ENCODE measurements at places on chromosomes 6 and 20.

- DNase-seq: no peak
Measured at GRCh38 chr6:154590756-154591155, 80.3 kb upstream of the CNKSR3 start.

- DNase-seq: no peak
Measured at GRCh38 chr6:100344761-100345160, 120.0 kb downstream of the SIM1 start.

GRCh38 chr6:94289131-94289530 lies 869.8 kb upstream of the EPHA7 start:
- DNase-seq: no peak

GRCh38 chr6:118371955-118372354 lies 176.1 kb upstream of the PLN start:
- no peak for DNase-seq

DNA sequence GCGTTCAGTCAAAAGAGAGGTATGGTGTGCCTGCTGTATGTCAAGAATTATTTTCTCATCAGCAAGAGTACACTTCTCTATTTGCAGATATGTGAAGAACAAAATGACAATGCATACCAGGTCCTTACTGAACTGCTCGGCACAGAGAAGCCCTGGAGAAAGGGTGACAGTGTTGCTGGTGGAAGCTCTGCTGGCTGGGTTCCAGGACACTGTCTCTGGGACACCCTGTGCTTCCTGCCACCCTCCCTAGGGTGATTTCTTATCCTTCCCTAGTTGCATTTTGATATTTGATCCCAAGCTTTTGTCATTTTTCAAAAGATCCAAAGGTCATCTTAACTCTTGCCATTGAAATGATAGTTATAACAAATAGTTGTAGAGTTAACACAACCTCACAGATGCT lies 8.3 kb upstream of the CST5 start:
- DNase-seq: no peak

DNA sequence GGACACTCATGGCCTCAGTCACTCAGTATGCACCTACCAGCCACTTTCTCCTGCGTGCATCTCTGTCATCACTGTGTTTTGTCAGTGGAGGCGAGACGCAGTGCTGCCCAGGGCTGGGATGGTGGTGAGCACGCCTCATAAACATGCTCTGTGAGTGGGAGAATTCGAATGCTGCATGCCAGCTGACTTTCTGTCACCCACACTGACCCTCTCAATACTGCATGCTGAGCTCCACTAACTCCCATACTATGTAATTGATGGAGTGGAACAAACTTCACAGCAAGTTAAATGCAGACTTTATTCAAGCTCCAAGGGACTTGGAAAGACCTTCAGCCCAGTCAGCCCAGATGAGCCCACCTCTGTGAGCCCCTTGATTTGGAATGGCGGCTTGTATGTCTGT lies 22.7 kb upstream of the GGTLC1 start:
- no peak for DNase-seq

GRCh38 chr6:24932832-24933231 lies 2.9 kb downstream of the RIPOR2 start:
- no peak for DNase-seq

GRCh38 chr6:85680388-85680787 lies 37.7 kb upstream of the SYNCRIP start:
- DNase-seq: peak; percentile 7

DNA sequence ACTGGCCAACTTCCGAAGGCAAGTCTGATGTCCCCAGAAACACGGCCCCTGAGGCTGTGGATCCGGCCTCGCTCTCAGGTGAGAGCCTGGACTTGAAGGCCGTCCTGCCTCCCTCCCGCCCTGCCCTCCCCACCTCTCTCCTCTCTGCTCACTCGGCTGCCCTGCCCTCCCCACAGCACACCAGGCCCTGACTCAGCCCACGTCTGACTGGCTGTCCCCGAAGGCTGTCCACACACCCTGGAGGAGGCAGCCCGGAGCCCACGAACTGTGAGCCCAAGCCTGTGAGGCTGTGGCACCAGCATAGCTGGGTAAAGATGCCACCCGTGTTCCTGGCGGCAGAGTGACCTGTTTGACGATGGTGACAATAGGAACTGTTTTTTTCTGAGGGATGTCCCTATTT lies 16.3 kb downstream of the GATA5 start:
- DNase-seq: no peak

DNA sequence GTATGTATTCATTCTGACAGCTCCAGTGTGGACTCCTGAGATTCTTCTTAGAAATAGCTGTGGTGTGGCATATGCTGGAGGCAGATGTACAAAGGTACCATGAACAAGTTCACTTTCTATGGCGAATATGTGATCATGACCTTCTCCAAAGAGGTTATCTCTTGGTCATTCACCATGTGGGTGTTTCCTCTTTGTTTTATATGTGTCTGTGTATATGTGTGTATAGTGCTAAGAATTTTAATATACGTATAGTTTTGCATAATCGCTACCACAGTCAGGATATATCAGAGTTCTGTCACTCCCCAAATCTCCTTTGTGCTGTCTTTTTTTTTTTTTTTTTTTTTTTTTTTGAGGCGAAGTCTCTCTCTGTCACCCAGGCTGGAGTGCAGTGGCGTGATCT lies 47.1 kb downstream of the PHACTR2 start:
- DNase-seq: no peak

DNA sequence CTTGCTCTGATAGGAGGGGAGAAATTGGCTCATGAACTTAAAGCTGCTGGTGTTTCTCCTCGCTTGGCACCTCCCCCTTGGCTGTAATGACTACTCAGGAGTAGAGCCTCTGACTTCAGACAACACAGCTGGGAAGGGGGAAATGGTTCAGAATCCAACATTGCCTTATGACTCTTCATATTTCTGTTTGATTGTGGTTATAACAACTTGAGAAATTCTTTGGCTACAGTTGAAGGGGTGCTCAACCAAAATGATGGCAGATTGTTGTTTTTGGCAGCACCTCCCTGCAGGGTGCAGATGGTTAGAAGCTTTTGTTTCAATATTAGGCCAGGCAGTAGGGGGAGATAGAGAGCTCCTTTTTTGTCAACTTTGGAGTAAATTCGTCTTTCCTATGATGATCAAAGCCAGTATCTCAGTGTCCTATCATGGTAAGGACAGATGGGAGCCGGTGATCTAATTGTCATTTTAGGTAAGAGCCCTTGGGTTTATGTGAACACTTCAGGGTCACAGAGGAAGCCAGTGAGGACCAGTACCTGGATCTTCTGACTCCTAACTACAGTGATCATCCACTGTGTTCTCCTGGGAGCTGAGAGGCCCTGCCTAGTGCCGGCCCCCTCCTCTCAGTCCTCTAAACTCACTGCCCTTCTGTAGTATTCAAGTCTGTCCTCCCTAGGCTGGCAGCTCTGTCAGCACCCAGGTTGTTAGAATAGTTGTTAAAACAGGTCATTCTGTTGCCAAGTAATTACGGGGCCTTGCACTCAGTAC lies 39.9 kb downstream of the RPRD1B start:
- DNase-seq: peak; percentile 73

GRCh38 chr20:24497851-24498250 lies 28.4 kb downstream of the SYNDIG1 start:
- DNase-seq: no peak

GRCh38 chr6:138765896-138766655 lies 7.5 kb upstream of the CCDC28A start:
- peak; percentile 31 for DNase-seq

GRCh38 chr20:47676219-47676721 lies 109.0 kb downstream of the SULF2 start:
- DNase-seq: no peak

- peak; percentile 17 for DNase-seq
Measured at GRCh38 chr6:6052216-6052615, 45.5 kb upstream of the NRN1 start.

- no peak for DNase-seq
Measured at GRCh38 chr6:169439710-169440109, 186.1 kb upstream of the THBS2 start.

DNA sequence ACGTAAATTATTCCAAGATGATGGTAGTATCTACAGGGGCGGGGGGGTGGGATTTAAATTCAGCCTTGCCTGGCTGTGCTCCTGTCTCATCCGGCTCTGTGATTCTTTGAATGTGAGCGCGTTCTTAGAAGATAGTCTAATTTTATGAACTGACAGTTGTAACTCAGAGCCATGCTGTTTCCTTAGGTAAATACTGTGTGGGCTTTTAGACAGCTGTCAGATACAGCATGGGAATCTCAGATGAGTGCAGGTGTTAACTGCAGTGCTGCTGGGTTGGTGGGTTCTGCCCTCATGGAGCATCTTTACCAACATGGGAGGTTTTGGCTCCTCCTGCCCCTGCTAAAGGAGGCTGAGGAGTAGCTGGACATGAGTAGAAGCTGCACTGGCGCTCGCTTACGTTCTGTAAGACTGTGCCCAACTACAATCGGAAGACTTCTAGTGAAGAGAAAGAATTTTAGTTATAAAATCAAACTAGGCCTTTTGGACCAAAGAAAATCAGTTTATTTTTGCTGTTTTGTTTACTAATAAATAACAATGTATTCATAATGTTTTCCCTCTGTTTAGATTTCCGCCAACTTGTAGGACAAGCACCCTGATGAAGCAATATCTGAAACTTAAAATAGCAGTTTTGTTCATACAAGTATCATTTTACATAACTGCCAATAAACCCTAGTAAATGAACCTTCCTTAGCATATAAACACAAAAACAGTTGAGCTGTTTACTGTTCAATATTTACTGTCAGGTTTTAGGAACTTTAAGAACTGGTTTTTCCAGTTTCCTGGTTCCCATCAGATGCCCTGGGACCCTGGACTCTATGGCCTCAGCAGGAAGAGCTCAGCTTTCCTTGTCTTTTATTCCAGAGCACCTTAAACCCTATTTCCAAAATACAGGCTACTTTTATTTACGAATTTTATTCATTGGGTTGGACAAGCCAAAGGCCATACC lies 66.1 kb downstream of the FAM120B start:
- no peak for DNase-seq

DNA sequence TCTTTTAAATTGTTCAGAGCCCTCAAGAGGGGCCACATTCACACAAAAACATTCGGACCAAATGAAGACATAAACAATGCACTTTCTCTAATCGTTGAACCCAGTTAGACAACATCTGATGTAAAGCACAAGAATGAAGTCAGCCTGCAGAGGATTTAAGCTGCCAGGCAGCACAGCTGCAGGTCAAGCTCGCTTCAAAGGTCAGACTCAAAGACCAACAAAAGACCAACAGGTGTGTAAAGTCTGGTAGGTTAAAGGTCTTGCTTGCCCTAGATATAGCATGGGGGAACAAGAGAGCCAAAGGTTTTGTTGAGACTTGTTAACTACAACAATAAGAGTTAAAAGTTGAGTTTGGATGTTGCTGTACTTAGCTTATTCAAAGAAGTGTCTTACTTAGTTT lies 26.7 kb upstream of the MYLIP start:
- no peak for DNase-seq

GRCh38 chr6:5274231-5274630 lies 12.9 kb downstream of the FARS2 start:
- DNase-seq: no peak

DNA sequence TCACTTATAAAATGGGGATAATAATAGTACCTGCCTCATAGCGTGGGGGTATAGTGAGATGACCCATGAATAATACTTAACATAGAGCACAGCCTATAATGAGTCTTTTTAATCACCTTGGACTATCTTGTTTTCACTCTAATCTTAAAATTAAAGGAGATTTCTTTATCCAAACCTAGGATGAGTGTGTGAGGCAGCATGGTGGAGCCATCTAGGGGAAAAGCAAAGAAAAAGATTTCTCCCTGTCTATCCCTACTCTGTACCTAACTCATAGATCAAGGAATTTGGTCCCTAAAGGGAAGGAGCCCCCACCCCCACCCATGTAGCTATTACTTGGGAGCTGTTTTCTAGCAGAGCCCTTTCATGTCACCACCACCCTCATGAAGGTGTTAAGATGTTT lies 45.2 kb upstream of the PAK5 start:
- DNase-seq: no peak

DNA sequence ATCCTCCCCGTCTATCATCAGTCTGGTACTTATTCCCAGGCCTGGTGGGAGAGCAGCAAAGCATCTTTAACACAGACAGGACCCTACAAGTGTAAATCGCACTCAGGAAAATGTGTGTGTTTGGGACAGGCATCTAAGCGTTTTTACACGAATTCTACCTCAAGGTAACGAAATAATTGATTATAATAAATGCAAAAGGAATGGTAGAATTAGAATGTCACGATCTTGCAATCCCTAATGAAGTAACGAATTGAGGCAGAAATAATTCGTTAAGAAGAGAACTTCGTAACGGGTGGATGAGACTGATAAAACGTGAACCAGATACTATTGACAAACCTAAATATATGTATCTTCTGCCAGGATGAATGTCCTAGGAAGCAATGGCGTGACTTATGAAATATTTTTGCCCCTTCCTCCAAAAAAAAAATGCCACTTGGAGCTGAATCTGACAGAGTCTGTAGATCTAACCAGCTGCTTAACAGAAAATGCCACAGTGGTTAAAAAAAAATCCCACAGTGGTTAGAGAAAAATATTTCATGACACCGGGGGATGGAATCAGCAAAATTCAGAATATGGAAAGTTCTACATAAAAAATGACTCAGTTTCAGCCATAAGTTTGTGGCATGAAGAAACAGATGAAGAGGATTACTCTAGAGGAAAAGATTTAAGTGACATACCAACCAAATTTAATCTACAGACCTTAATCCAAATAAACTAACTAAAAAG lies 68.7 kb downstream of the F13A1 start:
- no peak for DNase-seq

DNA sequence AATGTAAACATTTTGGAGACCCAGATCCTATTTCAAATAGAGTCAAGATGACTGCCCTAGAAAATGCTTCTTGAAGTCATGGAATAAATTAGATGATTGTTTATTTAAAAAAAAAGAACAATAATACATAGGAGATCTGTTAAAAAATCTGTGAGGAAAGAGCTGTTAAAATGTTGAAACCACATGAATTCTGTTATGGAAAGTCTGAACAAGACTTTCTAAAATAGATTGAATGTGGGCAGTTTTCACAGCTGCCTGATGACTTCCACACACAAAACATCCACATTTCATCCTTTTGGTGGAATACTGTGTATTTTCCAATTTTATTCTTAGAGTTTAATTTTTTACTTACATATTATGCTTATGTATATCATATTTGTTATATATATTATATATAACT lies 186.1 kb downstream of the LAMA2 start:
- peak; percentile 31 for DNase-seq

DNA sequence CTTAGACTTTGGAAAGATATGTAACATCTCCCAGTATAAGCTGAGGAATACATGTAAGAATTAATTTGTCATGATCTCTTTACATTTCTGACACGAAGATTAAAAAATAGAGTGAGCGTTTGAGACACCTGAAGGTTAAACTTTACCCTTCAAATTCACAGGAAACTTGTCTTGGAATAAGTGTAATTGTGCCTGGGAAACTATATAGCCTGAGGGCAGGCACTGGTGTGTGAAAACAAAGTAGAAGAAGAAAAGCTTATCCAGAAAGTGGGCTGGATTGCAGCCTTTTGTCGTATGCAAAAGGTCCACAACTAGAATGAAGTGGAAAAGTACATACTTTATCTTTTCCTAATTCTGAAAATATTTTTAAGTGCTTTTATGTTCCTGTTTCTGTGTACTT lies 275.7 kb upstream of the TCF21 start:
- DNase-seq: no peak

GRCh38 chr6:34036357-34037069 lies 109.4 kb downstream of the GRM4 start:
- DNase-seq: no peak
